Stimulated activated CD4-positive, alpha-beta T cell treated with anti-CD3 and anti-CD28 coated beads, TNF-alpha, amount 100 ng/mL, for 24 hours (primary cell): ENCODE measurements at places on chromosomes 1 and 21.
A peak's percentile ranks its signal among the peaks of the same experiment; 100 is the strongest.

DNA sequence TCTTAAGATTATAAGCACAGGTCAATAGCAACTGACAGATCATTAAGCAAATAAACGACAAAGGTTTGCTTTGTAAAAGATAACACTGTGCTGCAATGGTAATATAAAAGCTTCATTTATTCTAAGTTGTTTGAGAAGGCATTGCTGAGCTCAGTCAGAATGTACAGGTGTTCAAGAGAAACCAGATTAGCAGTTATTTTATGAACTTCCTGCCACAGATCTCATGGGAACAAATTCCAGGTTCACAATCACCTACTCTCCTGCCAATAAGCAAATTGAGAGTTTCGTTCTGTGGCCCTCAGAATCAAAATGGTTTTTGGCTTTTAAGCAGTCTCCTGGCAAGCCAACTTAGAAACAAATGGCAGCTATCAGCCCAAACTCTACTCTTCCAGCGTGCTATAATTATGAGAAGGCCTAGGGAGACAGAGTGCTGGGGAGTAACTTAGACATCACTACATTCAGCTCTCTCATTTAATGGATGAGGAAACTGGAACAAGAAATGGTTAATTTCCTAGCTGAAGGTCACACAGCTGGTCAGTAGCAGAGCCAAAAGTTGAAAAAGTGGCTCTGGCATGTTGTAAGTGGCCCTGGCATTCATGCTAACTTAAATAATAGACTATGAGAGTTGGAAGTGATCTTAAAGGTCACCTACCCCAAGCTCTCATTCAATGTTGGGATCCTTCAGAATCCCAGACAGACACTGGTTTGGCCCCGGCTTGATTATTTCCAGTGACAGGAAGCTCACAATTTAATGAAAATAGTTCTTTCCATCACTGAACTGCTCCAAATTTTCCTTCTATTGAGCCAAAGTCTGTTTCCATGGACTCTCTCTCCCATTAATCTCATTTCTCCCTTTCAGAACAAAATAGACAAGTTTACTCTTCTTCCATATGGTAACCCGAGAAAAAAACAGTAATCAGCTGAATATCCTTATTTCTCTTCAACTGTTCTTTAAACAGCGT, 82.6 kb upstream of the EDEM3 start:
- DNase-seq = no peak

- DNase-seq = no peak
These were observed 19.3 kb downstream of the PHGDH start for GRCh38 chr1:119731060-119731459.

DNA sequence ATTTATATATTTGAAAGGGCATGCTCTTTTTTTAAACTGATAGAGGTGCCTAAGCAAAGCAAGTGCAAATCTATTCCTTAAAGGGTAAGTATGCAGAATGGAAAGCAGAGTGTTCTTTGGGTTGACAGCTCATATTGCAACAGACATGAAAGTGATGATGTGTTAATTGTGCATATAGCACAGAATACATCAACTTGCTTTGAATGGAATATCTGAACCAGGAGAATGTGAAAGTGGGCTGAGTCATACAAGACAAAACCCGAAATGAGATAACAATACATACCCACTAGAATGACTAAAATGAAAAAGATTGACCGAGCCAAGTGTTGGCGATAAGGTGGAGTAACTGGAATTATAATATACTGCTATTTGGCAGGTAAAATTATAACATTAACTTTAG, 4.3 kb downstream of the CR1 start:
- no peak for DNase-seq

GRCh38 chr1:44251989-44252671, 38.9 kb downstream of the DMAP1 start:
- DNase-seq = no peak

DNA sequence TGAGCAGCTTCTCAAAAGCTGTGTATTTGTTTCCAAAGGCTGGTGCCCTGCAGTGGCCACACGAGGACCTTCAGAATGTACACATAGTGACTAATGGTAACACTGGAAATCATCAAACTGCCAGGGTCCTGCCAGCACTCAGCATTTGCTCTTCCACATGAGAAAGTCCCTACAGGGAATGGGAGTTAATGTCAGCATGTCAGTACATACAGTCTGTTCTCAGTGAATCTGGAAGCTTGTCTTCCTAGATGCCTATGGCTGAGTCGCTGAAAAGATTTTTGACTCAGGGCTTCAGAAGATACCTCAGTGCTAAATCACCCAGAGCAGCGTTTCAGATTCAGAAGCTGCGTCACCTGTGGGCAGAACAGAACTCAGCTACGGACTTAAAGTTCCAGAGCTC, 108.2 kb downstream of the CDC7 start:
- no peak for DNase-seq

DNA sequence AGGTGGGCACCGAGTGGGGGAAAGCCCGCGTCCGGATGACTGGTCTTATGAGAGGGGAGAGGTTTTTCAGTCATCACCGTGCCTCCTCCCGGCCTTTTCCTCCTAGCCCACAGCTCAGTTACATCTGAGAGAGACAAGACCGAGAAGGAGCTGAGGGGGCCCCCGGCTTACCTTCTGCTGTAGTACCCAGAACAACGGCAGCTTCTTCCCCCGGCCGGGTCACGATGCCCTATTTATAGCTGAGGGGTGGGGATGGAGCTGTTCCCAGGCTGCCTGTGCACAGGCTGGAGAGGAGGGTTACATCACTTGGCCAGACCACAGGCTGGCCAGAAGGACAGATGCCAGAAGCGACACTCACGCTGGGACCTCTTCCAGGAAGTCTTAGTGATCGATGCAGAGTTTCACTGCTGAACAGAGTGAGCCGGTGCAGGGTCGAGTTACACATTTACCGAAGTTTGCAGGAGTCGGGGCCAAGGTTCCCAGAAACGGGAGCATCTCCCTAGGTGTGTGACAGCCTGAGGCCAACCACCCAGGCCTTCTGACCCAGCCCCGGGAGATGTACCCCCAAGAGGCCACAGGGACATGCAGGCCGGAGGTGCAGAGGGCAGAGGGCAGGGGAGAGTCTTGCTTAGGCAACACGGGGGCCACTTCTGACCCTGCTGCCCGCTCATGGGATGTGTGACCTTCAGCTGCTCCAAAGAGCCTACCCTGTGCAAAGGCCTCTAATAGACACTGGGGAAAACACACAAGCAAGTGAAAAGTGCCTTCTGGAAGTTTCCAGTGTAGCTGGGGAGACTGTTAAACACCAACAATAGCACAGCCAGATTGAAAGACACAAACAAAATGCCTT, at the start of gene AGT:
AGT (minus strand) TSS at position 208 of the 850 bp plus-strand sequence. CDS start 3,299 bp downstream, outside the sequence.
- DNase-seq = no peak

DNA sequence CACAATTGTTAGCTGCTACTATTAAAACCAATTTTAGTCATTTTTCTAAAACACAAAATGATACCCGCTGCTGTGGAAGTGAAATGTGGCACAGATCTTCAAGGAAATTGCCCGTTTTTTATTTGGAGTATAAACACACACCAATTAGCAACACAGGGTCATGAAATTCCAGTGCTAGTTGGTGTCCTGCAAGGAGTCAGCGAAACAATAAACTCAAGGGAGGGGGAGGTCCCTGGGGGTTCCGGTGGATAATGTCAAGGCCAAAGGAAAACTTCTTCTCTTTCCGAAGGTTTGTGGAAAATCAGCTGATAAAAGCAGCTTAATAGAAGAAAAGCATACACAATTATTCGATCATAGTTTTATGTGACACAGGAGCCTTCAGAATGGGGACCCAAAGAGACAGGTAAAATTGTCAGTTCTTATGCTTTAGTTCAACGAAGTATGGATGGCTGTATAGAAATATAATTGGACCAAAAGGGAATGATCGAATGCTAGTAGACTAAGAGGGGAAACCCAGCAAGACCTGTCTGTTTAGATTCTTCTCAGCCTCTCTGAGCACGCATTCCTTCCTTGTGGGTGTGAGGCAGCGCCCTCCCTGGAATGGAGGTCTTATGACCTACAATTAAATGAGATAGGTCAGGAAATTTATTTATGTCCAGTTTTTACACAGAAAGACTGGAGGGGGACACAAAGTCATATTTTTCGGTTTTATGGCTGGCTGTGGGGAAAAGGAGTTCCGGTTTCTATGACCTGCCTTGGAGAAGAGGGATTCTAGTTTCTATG, 65.9 kb downstream of the KCNK1 start:
- no peak for DNase-seq

DNA sequence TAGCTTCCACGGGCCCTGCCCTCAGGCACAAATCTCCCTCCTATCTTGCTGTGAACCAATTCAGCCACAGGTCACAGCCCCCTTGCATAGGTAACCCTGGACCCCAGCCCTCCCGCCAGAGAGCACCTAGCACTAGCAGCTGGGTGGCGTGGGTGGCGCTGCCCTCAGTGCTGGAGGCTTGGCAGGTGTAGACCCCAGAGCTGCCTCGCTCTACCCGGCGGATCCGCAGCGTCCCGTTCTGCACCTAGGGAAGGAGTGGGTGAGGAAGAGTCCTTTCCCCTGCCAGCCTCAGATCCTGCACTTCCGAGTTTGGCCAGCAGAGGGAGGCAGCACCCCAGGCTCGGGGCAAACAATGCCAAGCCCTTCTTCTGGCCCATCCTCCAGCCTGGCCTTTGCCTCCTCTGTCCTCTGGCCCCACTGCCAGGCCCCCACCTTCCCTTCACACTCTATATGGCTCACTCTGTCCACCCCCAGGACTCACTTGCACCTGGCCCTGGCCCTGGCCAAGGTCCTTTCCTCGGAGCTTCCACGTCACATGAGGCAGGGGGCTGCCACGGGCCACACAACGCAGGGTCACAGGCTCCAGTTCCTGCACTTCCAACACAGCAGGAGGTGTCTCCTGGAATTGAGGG, 9.0 kb downstream of the IGSF9 start:
- DNase-seq = peak; percentile 79

DNA sequence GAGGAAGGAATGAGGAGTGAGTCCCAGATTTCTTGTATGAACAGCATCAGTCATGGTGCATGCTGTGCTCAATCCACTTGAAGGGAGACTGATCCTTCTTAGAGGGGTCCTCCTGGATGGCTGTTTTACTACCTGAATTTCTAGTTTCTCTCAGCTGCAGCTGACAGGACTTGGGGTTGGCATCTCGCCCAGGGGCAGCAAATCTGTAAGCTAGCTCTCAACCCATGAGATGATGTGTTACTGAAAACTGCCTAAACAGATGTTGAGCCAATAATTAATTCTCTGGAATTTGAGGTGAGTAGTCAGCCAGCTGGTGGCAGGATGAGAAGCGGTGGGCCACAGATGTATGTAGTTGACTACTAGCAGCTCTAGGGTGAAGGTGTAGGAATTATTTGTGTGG, 19.6 kb downstream of the BACH1 start:
- DNase-seq = no peak

DNA sequence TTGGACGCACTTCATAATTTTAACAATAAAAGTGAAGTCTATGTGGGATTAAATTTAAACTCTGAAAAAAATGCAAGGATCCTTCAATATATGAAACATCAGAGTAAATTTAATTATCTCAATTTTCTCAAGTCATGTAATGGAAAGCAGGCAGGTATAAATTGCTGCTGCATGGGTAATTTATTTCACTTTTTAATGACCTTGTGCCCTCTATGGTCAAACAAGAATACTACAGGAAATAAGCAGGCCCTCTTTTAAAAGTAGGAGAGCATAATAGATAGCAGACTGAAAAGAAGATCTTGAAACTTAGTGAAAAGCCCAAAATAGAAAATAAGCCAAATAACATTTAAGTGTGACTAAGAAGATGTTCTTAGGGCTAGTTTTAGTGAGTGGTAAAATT, 22.9 kb downstream of the BCAS2 start:
- no peak for DNase-seq

DNA sequence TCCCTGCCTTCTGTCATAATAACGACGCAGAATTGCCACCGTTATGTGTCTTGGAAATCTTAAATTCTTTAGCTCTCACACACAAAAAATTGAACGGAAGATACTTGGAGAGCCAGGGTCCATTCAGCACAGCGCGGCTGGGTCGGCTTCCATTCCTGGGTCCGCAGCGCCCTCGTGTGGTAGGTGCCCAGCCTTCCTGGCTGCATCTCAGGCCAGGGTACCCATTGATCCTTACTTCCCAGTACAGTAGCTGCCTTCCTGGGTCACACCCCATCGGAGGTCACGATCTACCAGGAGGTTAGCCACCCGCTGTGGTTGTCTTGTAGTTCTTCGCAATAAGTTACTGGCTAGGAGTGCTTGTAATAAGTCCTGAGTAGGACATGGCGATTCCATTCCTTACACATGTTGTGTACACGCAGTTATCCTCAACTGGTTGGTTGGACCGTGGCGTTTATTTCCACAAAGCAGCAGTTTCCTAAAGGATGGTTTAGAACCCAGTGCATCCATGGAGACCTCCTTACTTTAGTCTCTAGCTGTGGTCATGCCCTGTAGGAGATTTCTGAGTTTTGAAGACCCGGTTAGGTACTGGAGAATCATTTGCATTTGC, 9.9 kb upstream of the MTARC1 start:
- DNase-seq = peak; percentile 71

DNA sequence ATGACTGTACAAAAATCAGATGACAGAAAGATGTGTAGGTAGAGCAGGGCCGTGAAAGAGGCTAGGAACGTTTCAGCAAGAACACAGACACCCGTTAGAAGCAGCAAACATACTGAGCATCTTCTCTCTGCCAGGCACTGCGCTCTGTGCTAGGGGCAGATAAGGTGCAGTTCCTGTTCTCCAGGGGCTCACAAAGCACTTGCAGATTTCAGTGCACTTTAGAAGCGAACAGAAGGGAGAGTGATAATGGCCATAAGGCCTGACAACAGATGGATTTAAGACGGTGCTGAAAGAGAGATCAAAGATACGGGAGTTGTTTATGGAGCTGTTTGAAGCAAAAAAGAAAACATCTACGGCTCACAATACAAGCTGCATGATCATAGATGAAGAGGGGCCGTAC, 200.3 kb upstream of the FOXD3 start:
- no peak for DNase-seq

GRCh38 chr1:21664806-21665588, 4.2 kb downstream of the RAP1GAP start:
- DNase-seq = no peak

GRCh38 chr1:197599789-197600188, 175.5 kb downstream of the DENND1B start:
- DNase-seq = no peak

DNA sequence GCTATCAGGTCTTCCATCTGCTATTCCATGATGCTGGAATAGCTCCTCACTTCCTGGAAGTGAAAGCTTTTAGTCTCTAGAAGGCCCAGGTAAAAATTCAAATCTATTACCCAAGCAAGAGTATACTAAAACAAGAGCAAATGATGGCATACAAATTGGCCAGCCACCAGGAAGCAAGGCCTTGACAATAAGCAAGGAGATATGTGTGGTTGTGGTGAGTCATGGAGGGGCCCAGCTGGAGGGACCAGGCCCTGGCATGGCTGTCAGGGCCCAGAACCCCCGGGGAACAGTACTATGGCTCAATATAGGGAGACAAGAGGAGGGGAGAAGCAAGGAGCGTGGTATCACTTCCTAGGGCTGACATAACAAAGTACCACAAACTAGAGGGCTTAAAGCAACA, 358.7 kb downstream of the RRAGC start:
- no peak for DNase-seq

- no peak for DNase-seq
These were observed 39.4 kb downstream of the KCNJ15 start for GRCh38 chr21:38295997-38296764.
